Amygdala (tissue), 56 donors: ENCODE measurements at places on chromosomes 4 and X.

GRCh38 chr4:177315767-177316464 lies 6.2 kb downstream of the NEIL3 start:
- DNase-seq, result no peak

DNA sequence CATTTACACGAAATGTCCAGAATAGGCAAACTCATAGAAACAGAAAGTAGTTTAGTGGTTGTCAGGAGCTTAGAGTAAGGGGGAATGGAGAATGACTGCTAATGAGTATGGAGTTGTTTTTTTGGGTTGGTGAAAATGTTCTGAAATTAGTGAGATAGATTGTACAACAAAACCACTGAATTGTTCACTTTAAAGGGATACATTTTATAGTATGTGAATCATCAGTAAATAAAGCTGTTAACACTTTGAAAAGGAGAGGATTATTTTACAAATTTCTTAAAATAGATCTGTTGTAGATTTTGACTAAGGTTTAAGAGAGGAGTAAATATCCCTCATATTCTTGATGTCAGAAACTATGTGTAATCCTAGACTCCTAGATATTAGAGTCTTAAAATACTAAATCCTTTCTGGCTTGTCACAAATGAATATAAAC lies 82.7 kb downstream of the RAPGEF2 start:
- no peak for DNase-seq

- DNase-seq, result no peak
Observed at GRCh38 chr4:112647785-112648184, 10.8 kb downstream of the LARP7 start.

DNA sequence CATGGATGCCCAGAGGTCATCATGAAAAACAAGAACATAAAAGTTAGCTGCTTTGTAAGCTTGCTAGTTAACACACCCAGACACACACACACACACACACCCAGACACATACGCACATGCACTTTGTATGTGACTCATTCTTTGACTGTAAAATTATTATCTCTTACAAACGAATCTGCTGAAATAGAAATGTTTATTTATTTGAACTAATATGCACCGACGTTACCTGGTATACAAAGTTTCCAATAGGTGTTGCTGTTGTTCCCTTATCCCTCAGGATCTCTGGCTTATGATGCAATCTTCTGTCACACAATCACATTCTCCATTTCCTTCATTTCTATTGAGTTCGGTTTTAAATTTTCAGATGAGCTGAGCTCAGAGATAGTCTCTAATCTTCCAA lies 209.3 kb downstream of the PTTG2 start:
- DNase-seq, result no peak

- DNase-seq, result no peak
Observed at GRCh38 chr4:153794006-153794405, 5.1 kb upstream of the SFRP2 start.

DNA sequence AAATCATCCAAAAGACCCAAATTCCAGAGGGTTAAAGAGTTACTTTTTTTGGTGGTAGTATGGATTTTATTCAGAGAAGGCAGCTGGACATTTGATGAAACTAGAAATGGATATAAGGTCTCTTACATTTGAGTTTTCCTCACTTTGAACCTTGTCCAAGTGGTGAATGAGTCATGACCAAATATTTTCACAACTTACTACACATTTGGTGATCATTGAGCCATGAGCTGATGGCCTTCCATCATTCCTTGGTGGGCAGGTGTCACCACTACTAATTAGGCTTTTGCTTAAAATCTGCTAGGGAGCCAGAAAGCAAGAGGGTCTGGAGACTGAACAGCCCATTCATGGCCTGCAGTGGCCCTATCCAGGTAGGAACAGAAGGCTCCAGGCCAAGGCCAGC lies 620.2 kb upstream of the INTU start:
- DNase-seq, result no peak

- DNase-seq, result no peak
Observed at GRCh38 chr4:102612210-102612609, 111.1 kb downstream of the NFKB1 start.

- DNase-seq, result no peak
Observed at GRCh38 chrX:148049441-148049840, 68.3 kb downstream of the FMR1NB start.

GRCh38 chrX:9132036-9132638 lies 98.2 kb upstream of the FAM9B start:
- no peak for DNase-seq

DNA sequence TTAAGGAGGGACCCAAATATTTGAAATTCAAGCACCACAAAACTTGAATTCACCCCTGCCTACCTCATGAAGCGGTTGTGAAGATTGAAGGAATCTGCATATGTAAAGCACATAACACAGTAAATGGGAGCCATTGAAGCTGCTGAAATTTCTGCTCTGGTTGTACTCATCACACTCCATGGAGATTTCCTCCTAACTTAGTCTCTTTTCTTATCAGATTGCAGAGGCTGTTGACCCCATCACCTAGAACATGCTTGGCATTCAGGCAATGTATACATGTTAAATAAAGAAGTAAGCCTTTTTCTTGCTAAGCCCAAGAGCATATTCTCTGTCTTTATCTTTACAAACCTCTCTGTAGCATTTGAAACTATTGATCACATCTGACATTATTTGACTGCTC lies 104.9 kb upstream of the TNIP3 start:
- DNase-seq, result no peak

- no peak for DNase-seq
Observed at GRCh38 chr4:182901337-182901736, 15.8 kb downstream of the DCTD start.

GRCh38 chr4:81807386-81807785 lies 335.7 kb upstream of the RASGEF1B start:
- no peak for DNase-seq

DNA sequence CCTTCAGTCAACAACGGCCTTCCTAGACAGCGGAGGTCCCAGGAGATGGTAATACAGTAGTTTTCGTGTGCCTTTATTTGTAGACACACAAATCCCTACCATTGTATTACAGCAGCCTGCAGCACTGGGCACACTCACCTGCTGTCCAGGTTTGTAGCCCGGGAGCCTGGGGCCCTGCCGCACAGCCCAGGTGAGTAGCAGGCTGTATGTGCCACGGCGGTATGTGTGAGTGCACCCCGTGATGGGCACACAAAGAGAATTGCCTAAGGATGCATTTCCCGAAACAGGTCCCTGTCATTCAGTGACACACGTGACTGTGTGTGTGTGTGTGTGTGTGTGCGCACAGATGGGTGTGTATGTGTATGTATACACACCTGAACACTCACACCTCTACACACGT lies 8.1 kb upstream of the SLC25A6 start:
- no peak for DNase-seq

GRCh38 chr4:5503336-5503936 lies 204.9 kb downstream of the EVC2 start:
- no peak for DNase-seq

- no peak for DNase-seq
Observed at GRCh38 chr4:173680278-173680677, 150.2 kb upstream of the HAND2 start.

- DNase-seq, result no peak
Observed at GRCh38 chr4:136241221-136241986, 1290.9 kb downstream of the PCDH18 start.
